ENCODE measurements at places on chromosomes 6 and 20.

- DNase-seq, result peak; percentile 67
These were observed 83.7 kb upstream of the ZNF322 start for GRCh38 chr6:26743157-26743821.

DNA sequence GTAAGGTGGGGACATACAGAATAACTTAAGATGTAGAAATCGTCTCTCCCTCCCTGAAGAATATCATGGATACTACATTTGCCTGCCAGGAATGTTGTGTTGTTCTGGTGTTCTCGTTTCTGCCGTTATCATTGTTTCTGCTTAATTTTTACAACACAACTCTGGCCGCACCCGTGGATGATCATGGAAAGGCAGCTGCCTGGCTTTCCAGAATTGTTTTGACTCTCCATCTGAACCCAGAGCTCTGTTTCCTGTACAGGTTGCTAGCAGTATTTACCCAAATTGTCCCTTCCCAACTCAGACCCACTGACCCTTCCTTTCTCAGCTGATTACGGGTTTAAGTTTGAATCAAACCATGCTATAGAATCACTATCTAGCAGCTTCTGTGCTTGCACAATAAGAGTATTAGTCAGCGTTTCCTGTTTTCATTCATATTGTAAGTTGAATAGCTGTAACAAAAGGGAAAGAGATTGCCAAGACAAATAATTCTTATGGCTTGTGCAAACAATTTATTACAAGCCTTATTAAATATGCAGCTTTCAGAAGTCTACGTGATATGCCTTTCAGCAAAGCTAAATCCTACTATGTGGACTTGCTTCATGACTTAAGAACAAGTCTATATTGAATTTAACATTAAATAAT lies 139.0 kb downstream of the MTHFD1L start:
- peak; percentile 98 for DNase-seq

DNA sequence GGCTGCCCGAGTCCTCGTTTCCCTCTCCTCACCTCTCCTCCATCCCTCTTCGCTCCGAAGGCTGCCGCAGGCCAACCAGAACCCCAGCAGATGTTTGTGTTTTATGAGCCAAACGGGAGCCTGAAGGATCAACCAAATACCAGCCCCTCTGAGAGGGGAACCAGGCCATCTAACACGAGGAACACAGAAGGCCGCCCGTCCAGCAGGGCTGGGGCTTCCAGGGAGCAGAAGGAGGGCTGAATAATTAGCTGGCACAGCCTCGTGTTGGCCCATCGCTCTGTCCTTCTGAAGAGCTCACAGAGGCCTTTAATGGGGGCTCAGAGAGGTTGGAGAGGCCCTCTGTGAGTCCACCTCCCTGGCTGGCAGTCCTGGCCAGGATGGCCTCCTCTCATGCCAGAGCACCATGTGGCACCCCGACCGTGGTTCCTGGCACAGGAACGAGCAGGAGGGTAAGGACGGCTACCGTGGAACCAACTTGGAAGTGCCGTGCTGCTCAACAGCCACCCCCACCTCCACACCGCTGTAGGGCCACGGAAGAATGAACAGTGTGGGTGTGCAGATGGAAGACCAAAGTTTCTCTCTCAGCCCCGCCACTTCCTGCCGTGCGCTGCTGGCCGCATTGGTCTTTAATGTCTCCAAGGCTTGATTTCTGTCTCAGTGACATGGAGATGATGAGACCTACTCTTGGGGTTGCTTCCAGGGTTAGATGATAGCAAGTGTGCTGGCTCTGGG lies 155.2 kb downstream of the SCML4 start:
- no peak for DNase-seq

DNA sequence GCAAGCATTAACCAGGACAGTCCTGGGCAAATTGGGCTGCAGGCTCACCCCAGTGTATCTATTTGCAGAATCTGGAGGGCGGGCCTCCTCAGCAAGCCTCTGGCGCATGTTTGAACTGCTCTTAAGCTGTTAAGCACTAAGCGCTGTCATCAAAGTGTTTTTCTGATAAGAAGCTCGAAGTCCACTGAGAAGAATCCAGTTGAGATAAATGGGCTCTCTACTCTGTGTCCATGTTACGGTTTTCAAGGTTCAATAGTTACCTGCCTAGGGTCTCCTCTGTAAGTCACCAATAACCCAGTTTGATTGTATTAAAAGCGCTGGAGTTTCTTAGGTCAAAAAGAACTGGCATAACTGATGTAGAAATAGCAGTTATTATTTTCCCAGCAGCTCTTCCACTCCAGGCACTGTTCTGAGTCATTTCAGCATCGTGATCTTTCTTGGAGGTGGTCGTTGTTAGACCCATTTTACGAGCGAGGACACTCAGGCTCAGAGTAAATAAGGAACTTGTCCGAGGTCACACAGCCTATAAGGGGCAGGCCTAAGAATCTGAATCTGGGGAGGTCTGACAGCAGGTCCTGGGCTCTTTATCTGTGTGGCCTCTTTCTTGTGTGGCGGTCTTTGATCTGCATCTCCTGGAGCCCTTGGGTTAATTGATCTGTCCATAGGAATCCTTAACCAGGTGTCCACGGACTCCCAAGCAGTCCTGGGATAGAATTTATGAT lies 207.4 kb upstream of the ZNF217 start:
- no peak for DNase-seq

DNA sequence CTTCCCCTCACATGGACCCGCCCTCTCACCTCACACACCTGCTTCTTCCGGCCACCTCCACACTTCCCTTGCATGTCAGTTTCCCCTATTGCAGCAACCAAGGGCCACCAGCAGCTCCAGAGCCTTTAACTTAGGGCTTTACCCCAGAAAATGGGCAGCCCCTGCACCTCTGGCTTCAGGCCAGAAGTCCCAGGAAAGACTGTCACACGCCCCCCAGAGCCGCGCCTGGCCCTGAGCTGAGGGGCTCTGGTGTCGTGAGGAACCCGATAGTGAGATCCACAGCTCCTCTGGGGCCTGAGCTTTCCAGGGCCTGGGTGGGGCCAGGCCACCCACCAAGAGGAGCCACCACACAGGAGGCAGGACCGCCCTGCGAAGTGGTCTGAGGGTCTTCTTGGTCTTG lies 182.4 kb downstream of the DLL1 start:
- DNase-seq, result no peak

DNA sequence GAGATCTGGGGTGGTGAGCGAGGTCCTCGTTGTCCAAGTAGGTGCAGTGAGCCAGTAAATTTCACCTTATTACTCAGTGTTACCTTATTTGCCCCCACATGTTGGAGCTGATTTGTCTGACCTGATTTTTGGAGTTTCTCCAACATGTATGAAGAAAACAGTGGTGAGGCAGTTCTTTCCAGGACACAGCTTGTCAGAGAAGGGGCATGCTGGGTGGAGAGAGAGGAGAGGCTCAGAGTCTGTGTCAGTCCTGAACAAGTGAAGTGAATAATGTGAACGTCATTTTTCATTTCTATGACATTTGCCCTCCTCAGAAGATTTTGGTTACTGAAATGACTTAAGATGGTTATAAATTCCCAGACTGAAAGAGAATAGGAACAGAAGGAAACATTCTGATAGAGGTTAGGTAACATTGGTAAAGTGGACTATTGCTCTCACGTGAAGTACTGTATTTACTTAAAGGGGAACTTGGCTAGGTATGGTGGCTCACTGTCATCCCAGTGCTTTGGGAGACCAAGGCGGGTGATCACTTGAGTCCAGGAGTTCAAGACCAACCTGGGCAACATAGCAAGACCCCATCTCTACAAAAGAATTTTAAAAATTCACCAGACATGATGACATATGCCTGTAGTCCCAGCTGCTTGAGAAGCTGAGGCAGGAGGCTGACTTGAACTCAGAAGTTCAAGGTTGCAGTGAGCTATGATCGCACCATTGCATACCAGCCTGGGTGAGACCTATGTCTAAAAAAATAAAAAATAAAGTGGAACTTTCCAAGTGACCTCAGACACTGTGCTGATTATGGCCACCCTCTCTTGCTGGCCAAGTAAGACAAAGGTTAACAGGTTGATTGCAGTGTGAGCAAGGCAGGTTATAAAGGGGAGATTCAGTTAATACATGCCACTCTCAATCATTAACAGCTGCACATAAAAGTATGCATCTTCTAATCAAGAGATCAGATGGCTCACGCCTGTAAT lies 184.3 kb downstream of the EDN1 start:
- DNase-seq, result peak; percentile 99

DNA sequence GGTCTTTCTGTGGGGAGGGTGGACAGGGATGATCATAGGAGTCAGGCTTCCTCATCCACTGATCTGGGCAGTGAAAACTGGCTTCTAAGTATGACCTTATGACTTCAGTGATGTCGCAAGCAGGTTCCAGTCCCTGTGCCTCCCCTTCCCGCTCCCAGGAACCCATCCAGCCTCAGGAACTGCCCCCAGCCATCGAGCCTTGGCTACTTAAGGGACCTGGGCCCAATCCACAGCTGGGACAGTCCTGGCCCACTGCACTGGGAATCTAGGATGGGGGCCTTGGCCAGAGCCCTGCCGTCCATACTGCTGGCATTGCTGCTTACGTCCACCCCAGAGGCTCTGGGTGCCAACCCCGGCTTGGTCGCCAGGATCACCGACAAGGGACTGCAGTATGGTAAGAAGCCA lies at the start of gene LBP:
Gene LBP, plus strand, starts transcription at position 236 of the 405 bp plus-strand sequence. Its CDS starts 35 bp downstream, at position 271.
- no peak for DNase-seq

DNA sequence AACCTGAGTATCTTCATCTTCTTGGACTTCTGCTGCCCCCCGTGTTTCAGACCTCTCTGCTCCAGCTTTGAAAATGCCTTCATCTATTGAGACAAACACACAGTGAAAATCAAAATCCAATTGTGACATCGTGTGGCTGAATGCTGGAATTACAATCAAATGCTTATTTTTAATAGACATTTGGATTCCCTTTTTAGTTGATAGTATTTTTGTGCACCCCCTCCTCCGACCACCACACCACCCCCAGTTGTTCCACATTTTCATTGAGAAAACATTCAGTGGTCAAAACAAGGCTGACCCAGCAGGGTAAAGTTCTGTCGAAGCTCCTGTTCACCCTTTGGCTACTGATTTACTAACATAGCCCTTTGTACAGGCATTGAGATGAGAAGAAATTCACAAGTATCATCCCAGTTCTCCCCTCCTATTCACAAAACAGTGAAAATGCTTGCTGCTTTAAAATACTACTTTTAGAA lies 79.0 kb downstream of the NRSN1 start:
- DNase-seq, result peak; percentile 43

DNA sequence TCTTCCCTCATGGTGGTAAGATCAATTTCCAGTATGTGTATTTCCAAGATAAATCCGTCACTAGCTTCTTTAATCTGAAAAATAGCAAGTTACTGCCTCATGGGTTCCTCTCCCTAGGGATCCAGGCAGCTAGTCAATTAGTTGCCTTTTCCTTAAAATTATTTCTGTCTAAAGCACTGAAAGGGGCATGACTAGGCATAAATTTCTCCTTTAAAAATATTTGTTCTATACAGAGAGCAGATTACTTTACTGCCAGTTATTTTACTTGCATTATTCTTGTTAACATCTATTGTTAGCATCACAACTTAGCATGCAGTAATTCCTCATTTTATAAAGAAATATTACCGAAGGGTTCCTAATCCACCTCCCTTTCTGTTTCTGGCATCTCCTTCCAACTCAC lies 1.4 kb downstream of the MTCL3 start:
- no peak for DNase-seq

DNA sequence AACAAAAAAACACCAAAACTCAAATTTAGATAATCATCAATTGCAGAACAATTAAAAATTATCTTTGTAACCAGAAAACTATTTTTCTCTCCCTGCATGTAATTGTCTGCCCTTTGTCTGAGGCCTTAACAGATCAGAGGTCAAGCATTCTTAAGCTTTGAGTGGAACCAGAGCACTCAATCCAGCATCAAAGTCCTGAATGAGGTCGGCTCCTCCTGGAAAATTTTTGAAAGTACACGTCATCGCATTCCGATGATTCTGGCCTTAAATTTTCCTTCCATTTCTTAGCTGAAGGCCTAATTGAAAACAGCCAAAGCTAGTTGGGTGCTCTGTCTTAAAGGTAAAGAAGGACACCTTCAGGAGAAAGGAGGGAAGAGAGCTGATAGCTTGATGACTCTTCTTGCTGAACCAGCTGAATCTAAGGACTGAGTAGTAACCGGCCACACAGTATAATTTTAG lies 510.2 kb upstream of the SULF2 start:
- DNase-seq, result peak; percentile 88

- no peak for DNase-seq
These were observed 76.3 kb upstream of the SIRPA start for GRCh38 chr20:1818895-1819294.

DNA sequence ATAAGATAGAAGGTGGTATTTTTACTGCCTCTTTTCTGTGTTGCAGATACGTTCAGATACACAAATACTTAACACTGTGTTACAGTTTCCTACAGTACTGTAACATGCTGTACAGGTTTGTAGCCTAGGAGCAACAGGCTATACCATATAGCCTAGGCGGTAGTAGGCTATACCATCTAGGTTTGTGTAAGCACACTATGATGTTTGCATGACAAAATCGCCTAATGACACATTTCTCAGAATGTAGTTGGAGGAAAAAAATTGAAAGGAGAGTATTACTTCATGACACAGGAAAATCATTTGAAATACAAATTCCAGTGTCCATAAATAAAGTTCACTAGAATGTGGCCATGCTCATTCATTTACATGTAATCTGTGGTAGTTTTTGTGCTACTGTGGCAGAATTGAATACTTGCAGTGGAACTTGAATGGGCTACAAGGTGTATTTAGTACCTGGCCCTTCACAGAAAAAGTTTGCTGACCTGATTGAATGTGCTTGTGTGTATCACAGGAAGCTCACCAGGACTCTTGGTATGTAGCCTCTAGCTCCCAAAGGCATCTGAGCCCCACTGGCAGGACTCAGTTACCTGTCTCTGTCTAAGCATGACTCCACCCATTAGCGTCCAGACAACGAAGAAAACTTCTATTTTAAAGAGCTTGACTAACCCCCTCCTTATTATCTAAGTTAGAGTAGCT lies 18.8 kb downstream of the TOP1 start:
- peak; percentile 69 for DNase-seq
